Cardiac fibroblast (primary cell): ENCODE measurements at places on chromosomes 5 and 9.

DNA sequence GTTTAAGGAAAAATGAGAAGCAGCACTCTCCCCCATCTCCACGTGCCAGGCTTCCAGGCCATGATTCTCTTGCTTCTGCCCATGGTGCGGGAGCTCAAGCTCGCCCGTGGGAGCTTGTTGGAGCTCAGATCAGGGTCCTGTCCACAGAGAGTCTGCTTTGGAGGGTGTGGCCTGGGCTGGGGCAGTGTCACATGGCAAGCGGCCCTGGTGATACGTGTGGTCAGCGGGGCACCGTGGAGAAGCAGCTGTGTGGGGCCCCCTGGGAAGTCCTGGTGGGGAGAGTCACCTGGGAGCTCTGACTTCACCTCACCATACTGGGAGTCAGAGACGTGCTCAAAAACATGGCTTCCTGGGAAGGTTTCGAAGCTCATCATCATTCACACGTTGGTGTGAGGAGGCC lies 275.3 kb downstream of the GADD45G start:
- no peak for DNase-seq

DNA sequence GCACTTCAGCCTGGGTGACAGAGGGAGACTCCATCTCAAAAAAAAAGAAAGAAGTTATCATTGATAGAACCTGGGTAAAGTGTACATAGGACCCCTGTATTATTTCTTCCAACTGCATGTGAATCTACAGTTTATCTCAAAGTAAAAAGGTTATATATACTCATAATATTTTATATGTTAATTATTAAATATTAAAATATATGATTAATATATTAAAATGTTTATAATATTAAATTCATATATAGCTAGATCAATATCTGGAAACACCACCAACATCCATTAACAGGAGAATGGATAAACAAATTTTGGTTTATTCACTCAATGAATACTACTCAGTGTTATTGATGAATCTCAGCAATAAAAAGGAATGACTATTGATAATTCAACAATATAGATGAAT lies 19.7 kb downstream of the C5orf15 start:
- DNase-seq: no peak

GRCh38 chr9:126334721-126335621 lies 8.3 kb downstream of the MVB12B start:
- DNase-seq: peak; percentile 51

DNA sequence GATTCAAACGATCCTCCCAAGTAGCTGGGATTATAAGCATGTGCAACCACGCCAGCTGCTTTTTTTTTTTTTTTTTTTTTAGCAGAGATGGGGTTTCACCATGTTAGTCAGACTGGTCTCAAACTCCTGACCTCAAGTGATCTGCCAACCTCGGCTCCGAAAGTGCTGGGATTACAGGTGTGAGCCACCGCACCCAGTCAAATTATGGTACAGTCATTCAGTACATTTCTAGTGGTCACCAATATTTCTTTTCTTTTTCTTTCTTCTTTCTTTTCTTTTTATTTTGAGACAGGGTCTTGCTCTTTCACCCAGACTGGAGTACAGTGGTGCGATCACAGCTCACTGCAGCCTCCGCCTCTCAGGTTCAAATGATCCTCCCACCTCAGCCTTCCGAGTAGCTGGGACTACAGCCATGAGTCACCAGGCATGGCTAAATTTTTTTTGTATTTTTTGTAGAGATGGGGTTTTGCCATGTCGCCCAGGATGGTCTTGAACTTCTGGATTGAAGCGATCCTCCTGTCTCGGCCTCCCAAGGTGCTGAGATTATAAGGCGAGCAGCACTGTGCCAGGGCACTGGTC lies 25.4 kb upstream of the DCP2 start:
- DNase-seq: no peak

DNA sequence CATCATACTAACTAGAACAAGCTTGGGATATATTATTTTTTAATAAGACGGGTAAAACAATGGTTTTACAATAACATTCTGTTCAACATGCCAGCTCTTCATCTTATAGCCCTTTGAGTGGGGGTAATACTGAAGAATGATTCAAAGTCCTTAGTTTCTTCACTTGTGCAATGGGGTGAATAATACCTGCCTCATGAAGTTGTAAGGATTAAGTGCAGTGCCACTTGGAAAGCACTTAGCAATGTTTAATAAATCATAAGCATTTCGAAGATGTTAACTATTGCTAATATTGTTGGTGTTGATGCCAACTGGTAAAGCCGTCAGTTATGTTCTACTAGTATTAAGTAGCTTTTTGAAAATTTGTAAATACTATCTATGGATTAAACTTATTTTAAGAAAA lies 38.0 kb downstream of the TNPO1 start:
- DNase-seq: no peak

- no peak for DNase-seq
These were observed 27.1 kb downstream of the ABLIM3 start for GRCh38 chr5:149168276-149168906.

DNA sequence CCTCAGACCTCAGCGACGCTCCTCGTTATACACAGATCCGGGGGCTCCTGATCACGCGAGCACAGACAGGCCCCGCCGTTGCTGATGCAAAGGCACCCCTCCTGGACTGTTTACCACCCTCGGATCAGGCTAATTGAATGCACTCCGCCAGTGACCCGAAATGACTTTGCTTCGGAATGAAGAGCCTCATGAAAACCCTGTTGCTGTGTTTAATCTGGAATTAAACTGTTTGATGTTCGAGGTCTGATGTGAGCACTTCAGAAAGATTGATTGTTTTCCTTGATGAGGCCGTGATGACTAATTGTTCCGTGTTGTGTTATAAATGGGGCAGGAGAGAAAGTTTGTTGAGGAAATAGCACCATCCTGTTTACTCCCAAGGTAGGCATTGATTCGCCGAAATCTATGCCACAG lies 190.5 kb upstream of the PPP1R26 start:
- DNase-seq: no peak

- peak; percentile 97 for DNase-seq
These were observed 359.2 kb upstream of the ACTBL2 start for GRCh38 chr5:57841676-57842363.

- no peak for DNase-seq
These were observed 8.8 kb upstream of the SCGB3A1 start for GRCh38 chr5:180599981-180600553.

- peak; percentile 11 for DNase-seq
These were observed 436.5 kb downstream of the KIAA0825 start for GRCh38 chr5:94181895-94182294.

GRCh38 chr5:147930769-147931168 lies 24.4 kb upstream of the C5orf46 start:
- DNase-seq: no peak

- peak; percentile 60 for DNase-seq
These were observed 146.6 kb downstream of the RAPGEF6 start for GRCh38 chr5:131488463-131488862.

GRCh38 chr9:76316069-76316468 lies 78.2 kb downstream of the RFK start:
- no peak for DNase-seq

- no peak for DNase-seq
These were observed 82.9 kb downstream of the RAPGEF1 start for GRCh38 chr9:131657037-131657377.

DNA sequence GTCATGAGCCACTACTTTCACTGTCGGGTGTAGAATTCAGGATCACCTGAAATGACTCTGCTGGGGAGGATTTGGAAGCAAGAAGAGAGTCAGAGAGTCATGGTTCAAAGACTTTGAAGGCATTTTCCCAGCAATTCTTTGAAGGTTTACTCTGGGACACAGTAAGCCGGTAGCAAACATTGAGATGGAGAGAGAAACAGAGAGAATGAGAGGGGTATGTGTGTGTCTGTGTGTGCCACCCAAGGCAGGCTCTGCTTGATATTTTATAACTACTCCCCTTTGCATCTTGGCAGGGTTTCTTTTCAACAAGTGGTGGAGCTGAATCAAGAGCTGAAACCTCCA lies 89.8 kb downstream of the ANKRD55 start:
- DNase-seq: no peak

- DNase-seq: no peak
These were observed 273.9 kb upstream of the ADAMTS16 start for GRCh38 chr5:4866131-4866659.

DNA sequence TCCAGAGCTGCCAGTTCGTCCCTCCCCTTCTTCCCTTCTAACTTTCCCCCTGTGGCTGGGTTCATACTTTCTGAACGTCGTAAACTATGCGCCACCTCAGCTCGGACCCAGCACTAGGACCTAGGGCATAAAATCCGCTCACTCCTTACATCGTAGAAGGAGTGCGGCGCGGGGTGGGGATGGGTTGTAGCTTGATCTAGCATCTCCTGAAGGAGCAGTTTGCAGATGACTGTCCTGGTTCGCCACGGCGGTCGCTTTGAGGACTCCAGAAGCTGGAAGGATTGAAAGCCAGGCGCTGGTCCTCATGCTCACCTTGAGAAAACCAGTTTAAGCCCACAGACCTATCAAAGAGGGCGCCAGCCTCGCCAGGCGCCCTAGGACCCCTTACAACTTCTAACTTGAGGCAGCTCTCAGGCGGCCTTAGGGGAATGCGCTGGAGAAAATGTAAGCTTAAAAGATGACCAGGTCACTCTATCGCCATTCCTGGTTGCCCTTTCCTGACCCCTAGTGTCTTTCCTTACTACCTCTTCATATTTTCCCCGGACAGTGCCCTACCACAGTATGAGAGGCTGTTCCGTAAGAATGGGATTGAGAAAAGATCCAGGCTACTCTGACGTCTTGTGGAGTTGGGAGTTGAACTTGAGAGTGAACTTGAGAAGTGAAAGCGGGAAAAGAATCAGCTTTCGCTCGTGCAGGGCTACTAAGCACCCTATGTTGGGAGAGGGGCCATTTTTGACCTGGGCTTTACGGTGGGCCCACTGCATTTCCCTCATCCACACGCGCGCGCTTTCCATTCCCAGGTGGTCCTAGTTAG lies 2.8 kb downstream of the RORB start:
- DNase-seq: no peak

GRCh38 chr9:8234316-8234715 lies 434.7 kb upstream of the DMAC1 start:
- no peak for DNase-seq

GRCh38 chr9:27565696-27566095 lies 7.6 kb downstream of the C9orf72 start:
- no peak for DNase-seq

DNA sequence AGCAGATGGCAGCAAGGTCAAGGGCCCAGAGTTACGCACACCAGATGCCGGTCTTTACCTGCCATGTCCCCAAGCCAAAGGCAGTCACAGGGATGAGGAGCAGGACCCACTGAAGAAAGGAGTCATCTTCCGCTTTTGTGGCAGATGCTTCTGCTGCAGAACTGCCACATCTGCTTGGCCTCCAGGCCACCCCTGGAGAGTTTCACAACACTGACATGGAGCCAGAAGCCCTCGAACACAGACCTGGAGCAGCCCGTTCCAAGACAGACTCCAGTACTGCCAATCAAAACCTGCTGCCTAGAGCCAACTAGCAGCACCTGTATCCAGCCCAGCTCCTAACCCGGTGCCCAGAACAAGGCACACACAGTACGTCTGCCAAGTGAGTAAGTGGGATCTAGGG lies 1.5 kb downstream of the SURF1 start:
- no peak for DNase-seq

DNA sequence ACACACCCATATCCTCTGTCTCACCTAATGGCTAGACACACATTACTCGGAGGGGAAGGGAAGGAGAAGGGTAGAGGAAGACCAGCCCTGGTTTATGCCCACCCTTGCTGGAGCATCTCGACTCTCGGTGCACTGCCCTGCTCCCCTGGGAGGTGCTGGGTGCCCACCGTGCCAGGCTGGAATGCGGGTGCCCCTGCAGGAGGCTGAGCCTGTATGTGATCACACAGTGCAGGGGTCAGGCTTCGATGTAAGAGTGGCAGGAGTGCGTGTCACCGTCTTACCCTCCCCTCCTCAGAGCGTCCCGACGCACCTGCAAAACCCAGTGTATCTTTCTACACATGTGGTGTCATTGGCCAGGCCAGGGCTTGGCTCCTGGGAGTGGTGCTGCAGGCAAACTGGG lies 7.3 kb upstream of the ACOT12 start:
- DNase-seq: no peak

- DNase-seq: no peak
These were observed 400.9 kb downstream of the SPOCK1 start for GRCh38 chr5:137098238-137098637.

DNA sequence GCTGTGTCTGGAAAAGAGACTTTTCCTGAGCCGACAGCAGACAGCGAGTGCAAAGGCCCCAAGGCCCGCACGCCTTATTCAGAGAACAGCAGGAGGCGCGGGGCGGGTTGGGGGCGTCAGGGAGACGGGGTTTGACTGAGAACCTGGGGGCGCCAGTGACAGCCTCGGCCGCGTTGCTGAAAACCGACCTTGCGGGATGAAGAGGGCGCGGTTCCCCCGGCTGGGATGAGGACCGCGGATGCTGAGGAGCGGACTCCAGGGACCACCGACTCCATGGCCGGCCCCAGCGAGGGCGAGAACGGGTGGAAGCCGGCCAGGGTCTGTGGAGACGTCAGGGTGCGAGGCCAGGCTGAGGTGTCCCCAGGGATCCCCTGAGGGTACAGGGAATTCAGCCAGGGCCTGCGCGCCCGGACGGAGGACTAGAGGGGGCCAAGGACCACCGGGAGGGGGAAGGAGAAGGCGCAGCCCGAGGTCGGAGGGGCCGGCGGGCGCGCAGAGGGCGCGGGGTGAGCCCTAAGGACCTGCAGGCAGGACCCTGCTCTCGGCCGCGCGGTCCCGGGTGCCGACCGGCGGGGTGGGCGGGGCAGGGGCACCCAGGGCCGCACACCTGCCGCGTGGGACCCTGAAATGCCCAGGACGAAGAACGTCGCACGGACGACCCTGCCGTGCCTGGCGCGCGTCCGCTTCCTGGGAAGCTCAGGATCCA lies 837 bp upstream of the AHRR start:
- DNase-seq: no peak

GRCh38 chr5:68565427-68565826 lies 349.9 kb downstream of the PIK3R1 start:
- no peak for DNase-seq

DNA sequence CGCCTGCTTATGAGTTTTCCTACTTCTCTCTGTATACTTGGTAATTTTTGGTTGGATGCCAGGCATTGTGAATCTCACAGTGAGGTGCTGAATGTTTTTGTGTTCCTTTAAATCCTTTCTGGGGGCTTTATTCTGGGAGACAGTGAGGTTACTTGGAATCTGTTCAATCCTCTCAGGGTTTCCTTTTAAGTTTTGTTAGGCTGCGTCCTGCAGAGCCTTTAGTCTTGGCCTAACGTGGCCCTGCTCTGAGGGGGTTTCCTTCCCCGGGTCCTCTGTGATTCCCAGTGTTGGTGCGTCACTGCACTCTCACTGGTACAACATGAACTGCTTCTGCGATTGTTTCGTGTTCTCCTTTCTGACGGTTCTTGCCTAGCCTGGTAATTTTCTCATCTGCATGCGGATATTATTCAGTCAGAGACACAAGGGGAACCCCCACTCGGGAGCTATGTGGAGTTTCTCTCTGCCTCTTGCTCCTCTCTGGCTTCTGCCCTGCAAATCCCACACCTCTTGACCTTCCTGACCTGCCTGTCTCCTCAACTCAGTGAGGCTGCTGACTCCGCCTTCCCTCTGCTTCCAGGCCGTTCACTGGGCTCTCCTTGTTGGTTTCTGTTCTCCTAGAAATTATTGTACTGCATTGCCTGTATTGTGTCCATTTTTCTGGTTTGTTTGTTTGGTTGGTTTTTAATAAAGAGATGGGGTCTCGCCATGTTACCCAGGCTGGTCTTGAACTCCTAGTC lies 128.1 kb downstream of the DAB2IP start:
- no peak for DNase-seq
